ENCODE measurements at places on chromosomes 5 and 9.

GRCh38 chr9:35552376-35552775 is 52.7 kb upstream of the TESK1 start:
- no peak for DNase-seq

DNA sequence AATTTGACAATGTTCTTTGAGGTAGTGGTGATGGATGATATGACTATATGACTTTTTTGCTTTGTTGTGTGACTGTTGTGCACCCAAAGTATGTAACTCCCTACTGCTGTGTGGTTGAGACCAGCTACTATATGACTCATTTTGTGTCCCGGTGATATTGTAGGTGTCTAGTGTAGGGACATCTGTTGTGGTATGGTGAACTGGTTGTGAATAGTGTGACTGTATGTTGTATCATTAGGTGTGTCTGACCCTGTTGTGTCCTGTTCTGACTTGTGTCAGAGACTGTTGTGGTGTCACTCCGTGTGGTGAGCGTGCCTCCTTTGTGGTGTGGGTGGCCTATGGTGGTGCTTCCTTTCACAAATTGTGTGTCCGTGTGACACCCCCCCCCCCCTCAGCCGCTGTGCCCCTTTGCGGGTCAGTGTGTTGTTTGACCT is 11.2 kb upstream of the CXXC5 start:
- no peak for DNase-seq

GRCh38 chr9:78383130-78383529 is 86.2 kb downstream of the PSAT1 start:
- DNase-seq, result no peak

- no peak for DNase-seq
Observed at GRCh38 chr5:158747816-158748432, 351.8 kb downstream of the EBF1 start.

GRCh38 chr5:51990661-51991180 is 607.5 kb downstream of the ISL1 start:
- DNase-seq, result no peak

DNA sequence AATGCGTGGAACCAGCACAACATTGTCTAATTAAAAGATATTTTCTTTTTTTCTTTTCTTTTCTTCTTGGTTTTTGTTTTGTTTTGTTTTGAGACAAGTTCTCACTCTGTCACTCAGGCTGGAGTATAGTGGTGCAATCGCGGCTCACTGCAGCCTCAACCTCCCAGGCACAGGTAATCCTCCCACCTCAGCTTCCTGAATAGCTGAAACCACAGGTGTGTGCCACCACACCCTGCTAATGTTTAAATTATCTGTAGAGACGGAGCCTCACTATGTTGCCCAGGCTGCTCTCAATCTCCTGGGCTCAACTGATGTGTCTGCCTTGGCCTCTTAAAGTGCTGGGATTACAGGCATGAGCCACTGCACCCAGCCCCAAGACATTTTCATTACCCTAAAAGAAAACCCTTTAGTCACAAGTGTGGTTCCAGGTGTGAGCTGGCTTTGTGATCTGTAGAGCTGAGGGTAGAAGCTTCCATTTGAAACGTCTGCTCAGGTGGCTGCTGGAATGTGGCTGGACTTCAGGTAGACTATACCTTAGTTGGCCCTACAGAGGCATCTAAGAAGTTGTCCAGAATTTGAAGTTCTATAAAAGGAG is 19.1 kb upstream of the NEK6 start:
- DNase-seq, result no peak

GRCh38 chr9:100525563-100525962 is 52.3 kb upstream of the CAVIN4 start:
- DNase-seq, result no peak

GRCh38 chr5:114361724-114362196 is at the start of gene KCNN2:
KCNN2 (plus strand) TSS chr5:114362070; CDS start chr5:114362140, 70 bp downstream.
- DNase-seq, result peak; percentile 84

- DNase-seq, result no peak
Observed at GRCh38 chr9:119451426-119451825, 82.2 kb upstream of the BRINP1 start.

- DNase-seq, result no peak
Observed at GRCh38 chr9:20353931-20354652, 268.2 kb downstream of the MLLT3 start.

- no peak for DNase-seq
Observed at GRCh38 chr9:111096051-111096450, 57.8 kb upstream of the LPAR1 start.

DNA sequence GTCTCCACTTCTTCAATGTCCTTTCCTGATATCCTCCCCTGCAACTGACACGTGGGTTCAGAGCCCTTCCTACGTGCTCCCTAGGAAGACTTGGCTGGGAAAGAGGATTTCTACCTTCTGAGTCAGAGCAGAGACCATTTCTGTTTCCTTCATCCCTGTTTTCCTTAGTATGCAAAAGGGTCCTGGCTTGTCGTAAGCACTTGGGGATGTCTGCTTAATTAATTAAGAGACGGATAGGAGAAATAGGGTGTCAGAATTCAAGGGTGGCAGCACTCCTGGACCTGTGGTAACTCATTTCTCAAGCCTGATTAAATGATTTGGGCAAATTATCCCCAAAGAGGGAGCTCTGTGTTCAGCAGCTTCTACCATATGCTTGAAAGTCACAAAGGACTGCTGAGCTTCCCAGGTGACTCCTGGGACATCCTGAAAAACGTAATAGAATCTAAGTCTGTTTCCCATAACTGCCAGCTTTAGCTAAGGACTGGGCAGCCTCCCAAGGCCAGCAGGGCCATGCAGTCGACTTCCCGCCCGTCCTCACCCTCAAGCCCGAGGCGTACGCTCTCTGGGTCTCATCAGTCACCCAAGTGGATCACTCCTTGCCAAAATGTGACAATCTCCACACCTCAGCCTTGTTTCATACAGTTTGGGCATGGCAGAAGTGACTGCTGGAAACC is 20.5 kb downstream of the ABCA1 start:
- DNase-seq, result no peak

DNA sequence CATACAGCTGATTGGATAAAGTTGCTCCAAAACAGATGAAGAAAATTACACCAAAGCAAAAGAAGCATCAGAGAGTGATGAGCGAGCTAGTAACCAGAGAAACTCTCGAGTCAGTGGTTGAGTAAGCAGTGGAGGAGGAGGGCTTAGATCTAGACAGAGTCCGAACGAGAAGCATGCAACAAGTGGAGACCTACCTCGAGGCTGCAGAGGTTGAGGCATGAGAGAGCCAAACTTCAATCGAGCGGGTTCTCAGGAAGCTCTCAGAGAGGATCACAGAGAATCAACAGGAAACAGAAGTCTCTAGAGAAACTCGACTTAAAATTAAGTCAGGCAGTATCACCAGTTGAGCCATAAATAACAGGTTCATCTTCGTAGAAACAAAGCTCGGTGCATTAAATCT is 6.1 kb downstream of the RUSC2 start:
- DNase-seq, result no peak

- no peak for DNase-seq
Observed at GRCh38 chr9:127961613-127962155, 19.1 kb downstream of the EEIG1 start.

- DNase-seq, result peak; percentile 98
Observed at GRCh38 chr5:31531888-31532547, at the start of the genes C5orf22 and DROSHA. C5orf22 (plus strand) TSS chr5:31532301; CDS start chr5:31532393, 92 bp downstream. DROSHA (minus strand) TSS chr5:31532093; CDS start chr5:31529059, 3,034 bp downstream.

DNA sequence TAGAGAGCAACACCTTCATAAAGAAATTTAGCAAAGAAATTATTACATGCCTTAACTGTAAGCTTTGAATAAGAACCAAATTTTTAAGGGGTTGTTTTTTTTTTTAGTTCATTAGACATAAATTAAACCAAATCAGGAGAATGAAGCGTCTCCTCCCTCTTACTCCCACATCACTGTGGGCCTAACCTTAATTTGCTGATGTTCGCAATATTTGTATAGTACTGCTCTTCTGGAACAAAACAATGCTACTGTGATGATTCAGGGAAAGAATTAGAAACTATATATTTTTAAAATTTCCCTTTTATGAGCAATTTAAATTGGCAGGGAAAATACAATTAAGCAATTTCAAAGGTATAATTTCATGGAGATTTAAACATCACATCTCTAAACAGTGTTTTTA is 275.0 kb upstream of the C9orf72 start:
- DNase-seq, result no peak

DNA sequence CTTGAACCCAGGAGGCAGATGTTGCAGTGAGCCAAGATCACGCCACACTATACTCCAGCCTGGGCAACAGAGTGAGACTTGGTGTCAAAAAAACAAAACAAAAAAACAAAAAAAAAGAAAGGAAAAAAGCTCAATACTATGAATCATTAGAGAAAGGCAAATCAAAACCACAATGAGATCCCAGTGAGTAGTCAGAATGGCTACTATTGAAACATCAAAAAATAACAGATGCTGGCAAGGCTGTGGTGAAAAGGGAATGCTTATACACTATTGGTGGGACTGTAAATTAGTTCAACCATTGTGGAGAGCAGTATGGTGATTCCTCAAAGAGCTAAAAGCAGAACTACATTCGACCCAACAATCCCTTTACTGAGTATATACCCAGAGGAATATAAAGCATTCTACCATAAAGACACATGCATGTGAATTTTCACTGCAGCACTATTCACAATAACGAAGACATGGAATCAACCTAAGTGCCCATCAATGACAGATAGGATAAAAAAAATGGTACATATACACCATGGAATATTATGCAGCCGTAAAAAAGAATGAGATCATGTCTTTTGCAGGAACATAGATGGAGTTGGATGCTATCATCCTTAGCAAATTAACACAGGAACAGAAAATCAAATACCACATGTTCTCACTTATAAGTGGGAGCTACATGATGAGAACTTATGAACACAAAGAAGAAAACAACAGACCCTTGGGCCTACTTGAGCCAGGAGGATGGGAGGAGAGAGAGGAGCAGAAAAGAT is 81.9 kb upstream of the ARRDC3 start:
- DNase-seq, result no peak

GRCh38 chr9:108156270-108156998 is 666.9 kb upstream of the KLF4 start:
- DNase-seq, result no peak

DNA sequence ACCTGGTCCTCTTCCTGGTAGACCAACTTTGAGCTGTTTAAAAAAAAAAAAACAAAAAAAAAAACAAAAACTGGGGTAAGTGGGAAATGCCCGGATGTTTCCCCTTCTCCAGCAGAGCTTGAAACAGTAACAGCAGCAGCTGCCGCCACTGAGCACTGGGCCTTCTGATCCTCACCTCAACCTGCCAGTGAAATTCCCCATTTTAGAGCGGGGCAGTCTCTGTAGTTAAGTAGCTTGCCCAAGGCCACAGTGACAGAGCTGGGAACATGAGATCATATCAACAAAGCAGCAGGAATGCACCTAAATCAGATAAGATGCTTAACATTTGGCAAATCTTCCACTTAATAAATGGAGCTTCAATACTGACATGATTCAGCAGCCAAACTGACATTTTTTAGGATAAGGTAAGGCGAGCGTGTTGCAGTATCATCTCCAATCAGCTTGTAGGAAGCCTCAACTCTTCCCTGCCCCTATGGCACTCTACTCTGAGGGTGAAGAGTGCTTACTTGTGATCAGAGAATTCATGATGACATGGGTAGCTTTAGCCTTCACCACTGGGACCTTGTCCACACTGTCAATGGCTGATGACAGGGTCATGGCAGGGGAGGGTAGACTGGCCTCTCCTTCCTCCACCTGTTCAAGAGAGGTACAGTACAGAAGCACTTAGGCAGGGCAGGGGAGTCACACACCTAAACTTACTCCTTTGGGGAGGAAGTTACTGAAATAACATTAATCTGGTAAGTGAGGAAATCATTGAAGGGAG is 9.3 kb downstream of the KIAA1191 start:
- DNase-seq, result no peak

- no peak for DNase-seq
Observed at GRCh38 chr5:39501397-39501796, 76.6 kb upstream of the DAB2 start.

- DNase-seq, result peak; percentile 24
Observed at GRCh38 chr5:31639481-31640411, 815 bp downstream of the PDZD2 start.

DNA sequence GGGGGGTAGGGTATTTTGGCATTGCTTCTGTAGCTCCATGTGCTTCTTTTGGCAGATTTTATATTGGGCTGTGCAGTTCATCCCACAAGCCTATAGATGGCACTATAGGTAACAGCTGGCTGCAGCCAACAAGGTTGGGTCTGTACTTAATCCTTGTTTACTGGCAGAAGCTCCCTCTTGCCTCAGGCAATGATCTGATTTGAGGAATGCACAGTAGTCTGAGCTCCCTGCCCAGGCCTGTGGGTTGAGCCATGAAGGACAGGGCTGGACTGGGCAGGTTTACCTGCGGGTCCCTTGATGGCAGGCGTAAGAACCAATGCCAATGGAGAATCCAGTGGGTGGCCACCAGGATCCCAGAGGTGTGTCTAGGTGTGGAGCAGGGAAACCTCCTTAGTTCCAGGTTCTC is 11.7 kb upstream of the OR1J2 start:
- DNase-seq, result peak; percentile 82

- DNase-seq, result no peak
Observed at GRCh38 chr9:751137-752051, 90.1 kb upstream of the DMRT1 start.

GRCh38 chr5:160792732-160793529 is 59.1 kb downstream of the ATP10B start:
- no peak for DNase-seq

- no peak for DNase-seq
Observed at GRCh38 chr5:53243403-53243802, 133.8 kb upstream of the MOCS2 start.
